ENCODE measurements at places on chromosomes 1 and 21.

- DNase-seq, result peak; percentile 35
Observed at GRCh38 chr1:60280256-60280655, 206.7 kb upstream of the C1orf87 start.

DNA sequence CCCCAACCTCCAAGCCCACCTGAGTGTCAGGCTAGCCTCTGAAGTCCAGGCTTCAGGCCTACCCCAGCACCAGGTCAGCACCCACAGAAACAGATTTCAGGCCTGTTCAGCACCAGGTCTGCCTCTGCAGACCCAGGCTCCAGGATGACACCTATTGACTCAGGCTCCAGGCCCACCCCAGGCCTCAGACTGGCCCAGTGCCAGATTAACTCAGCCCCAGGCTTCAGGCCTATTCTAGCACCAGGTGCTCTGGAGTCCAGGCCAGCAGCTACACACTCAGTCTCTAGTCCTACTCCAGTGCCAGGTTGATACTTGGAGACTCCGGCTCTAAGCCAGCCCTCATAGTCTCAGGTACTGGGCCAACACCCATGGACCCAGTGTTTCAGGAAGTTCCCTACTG lies 541.7 kb upstream of the PBX1 start:
- DNase-seq, result no peak

DNA sequence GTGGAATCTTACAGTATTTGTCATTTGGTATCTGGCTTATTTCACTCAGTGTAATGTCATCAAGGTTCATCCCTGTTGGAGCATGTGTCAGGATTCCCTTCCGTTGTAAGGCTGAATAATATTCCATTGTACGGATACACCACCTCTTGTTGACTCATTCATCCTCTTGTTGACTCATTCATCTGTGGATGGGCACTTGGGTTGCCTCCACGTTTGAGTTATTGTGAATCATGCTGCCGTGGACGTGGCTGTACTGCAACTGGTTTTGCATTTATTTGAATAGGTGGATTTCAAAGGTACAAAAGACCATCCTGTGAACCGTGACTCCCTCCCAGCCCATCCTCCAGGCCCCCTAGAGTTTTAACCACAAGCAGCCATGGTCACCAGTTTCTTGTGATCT lies 11.9 kb upstream of the TCP10L start:
- DNase-seq, result peak; percentile 79

DNA sequence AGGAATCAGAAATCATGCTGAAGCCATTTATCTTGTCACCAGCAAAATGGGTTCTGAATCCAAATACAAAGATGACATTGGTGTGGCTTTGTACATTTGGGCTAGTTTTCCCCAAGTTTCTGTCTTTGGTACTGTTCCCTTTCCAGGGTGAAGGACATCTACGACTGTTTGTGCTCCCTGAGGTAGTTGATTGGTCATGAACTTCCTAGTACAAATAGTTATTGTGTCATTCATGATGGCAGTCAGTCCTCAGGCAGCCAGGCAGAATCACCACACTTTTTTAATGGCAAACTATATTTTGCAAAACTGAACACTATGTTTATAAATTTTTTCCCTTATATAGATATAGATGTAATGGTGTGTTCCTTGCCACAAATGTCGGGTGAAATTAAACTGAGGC lies 46.0 kb downstream of the CEP350 start:
- DNase-seq, result no peak

DNA sequence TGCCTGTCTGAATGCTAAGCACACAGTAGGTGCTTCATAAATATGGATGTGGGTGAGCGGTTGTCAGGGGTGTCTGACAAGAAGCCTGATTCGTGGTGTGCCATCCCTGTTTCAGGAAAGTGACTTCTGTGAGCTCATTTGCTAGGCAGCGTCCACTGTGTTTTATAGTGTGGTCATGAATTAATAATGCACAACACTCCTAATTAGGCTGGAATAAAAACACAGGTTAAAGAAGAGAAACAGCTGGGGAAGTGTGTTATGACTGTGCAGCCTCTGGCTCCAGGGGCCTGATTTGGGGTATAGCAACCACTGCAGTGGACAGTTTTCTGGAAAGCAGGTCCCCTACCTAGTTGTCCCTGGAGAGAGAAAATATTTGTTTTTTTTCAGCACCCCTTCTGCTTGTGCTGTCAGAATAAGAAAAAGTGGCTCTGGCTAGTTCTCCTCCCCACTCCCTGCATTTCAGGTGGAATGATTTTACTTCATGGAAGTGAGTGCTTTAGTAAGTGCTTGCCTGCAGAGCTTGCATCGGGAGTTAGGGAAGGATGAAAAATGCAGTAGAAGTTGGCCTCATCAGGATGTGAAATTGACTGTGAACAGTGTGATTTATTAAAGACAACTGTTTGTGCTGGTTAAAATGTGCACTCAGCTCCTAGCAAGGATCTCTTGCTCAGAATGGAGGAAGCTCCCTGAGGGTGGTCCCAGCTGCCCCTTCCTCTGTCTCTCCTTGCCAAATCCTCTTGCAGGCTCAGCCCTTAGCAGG lies 333.8 kb downstream of the HHAT start:
- DNase-seq, result no peak

DNA sequence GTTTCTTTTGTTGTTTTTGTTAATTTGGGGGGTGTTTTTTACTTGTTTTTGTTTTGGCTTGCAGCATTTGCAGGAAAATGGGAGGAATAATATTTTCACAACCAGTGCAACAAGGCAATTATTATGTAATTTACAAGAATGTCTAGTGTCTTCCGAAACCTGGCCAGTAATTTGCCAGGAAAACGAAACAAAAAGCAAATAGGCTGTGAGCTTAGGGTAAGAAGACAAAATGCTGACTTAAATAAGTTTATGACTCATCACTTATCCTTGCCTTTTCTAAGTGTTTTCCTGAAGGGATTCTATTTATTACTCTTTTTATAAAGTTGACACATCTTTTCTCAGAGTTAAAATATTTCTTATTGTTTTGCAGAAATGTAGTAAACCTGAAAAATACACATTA lies 49.8 kb downstream of the KCNT2 start:
- peak; percentile 64 for DNase-seq

DNA sequence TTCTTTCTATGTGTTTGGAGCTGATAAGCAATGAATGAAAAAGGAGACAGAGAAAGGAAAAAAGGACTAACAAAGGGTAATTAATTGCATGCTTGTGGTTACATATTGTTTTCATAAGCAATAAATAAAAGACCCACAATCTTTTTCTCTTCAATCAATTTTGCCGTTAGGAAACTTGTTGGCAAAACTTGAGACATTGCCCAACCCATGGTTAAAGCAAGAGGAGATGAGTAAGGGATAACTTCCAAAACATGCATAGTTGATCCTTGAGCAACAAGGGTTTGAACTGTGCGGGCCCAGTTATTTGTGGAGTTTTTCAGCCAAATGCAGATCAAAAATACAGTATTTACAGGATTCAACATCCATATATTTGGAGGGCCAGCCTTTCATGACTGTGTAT lies 572.4 kb downstream of the AMY1C start:
- no peak for DNase-seq

DNA sequence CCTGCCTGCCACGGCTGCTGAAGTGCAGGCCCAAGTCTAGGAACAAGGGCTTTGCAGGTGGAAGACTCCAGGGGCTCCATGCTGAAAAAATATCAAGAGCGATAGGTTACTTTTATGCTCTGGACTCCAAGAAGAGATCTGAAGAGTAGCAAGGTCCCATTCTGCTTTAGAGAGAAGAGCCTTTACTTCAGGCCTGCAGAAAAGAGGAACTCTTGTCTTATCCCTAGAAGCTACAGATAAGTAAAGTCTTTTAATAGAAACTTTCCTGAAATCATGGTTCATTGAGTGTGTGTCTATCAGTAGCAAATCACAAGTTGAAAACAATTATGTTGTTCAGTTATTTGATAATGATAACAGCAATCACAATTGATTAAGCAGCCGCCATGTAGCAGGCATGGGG lies 113.3 kb downstream of the TNR start:
- DNase-seq, result no peak

GRCh38 chr1:4133297-4133938 lies 233.3 kb upstream of the C1orf174 start:
- DNase-seq, result no peak

DNA sequence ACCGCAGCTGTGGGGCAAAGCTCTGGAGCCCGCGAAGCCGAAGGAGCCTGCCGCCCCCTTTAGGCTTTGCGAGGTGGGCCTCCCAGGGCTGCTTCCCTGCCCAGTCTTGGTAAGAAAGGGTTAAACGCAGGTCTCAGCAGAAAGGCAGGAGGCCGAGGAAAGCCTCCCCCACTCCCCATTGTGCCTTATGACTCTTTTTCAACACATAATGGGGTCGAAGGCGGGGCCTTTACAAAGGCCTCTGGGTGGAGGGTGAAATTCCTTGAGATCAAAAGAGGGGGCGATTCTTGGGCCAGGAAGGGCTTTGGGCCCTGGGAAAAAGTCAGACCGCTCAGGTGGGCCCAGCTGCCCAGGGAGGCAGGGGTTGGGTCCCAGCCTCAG lies 880 bp downstream of the ALPL start:
- no peak for DNase-seq

DNA sequence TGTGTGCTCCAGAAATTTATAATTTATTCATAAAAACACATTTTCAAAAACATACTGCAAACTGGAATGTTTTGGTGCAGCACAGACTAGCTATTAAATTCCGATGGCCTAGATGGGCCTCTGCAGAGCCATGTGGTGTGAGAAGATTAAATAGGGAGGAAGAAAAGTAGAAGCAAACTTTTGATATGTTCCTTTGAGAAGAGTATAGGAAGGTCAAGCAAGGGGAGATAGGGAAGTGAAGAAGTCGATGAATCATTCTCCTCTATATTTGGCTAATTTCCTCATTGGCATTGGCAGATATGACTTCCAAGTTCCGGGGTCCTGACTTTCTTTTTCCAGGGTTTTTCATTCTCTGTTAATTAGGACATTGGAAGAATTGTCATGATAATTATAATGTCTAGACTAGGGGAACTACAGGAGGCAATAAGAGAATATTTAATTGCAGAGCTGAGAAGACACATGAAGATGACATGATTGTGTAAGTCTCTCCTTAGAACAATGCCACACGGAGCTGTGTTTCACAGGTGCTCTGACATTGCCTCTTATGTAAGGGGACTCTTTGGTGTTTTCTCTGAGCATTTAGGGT lies 19.3 kb upstream of the ZNF326 start:
- DNase-seq, result no peak

DNA sequence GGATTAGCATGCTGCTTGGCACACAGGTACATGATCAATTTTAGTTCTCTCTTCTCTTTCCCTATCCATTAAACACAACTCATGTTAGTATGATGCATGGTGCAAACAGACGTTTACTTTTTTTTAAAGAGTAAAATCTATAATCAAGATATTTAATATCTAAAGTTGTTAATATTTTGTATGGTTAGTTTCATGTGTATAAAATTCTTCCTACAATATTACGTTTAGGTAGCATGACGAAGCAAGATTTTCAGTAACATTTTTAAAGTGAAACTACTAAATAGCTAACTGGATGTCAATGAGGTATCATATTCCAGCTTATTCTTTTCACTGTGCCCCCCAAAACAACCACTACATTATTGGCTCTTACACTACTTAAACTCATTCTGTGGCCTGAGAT lies 36.6 kb downstream of the CNIH4 start:
- no peak for DNase-seq

- no peak for DNase-seq
Observed at GRCh38 chr21:33025106-33025488, 638 bp upstream of the OLIG2 start.

DNA sequence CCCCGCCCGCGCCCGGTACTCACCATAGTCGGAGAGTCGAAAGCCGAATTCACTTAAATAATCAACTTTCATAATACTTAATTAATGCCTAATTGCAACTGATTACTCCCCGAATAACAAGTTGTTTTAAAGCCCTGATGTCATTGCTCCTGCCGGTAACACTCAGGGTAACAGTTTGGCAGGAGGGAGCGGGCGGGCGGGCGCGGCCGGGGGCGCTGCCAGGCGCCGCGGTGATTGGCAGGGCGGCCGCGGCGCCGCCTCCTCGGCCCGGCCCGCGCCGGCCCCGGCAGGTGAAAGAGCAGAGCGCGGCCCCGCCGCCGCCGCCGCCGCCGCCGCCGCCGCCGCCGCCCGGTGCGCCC lies 102.2 kb downstream of the CASZ1 start:
- no peak for DNase-seq

- DNase-seq, result no peak
Observed at GRCh38 chr1:38068980-38069340, 22.4 kb upstream of the POU3F1 start.

DNA sequence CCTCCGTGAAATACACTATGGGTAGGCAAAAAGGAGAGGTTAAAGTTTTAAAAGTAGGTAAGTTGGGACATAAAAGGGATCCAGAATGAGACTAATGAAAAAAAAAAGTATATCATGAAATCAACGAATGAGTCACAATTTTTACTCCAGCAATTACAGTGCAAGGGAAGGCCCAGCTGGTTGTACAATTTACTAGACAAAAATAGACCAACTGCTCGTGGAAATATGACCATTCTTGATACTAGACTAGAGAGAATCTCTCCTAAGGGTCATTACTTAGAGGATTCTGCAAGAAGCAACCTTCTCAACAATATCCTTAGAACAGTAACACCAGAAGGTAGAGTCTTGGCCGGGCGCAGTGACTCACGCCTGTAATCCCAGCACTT lies 55.1 kb upstream of the EFHD2 start:
- DNase-seq, result peak; percentile 50

- DNase-seq, result no peak
Observed at GRCh38 chr1:42152907-42153600, at the start of gene GUCA2B. GUCA2B (plus strand) TSS chr1:42153410; CDS start chr1:42153451, 41 bp downstream.

GRCh38 chr21:45363921-45364467 lies 41.0 kb upstream of the COL18A1 start:
- DNase-seq, result peak; percentile 98

DNA sequence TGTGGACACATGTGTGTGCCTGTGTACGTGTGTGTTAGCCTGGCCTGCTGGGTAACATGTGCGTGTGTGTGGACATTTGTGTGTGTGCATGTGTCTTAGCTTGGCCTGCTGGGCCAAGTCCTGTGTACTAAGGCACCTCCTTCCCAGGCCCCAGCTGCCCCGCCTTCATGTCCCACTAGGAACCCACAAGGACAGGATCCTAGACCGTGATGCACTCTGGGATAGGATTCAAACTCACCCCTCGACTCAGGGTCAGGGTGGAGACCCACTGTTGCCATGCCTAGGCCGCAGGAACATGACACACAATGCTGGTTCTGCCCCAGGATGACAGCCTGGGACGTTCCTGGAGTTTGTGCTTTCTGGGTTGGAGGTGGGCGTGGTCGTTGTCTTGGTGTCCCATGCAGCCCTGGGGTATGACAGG lies 89.9 kb upstream of the TMPRSS2 start:
- no peak for DNase-seq

Measured in fibroblast of upper back skin (primary cell).